ENCODE measurements at places on chromosomes 5 and 9. TPM values are rescaled to one million over a fixed set of nuclear protein-coding genes. Genes with fewer than 3 reads are reported as not detected.

DNA sequence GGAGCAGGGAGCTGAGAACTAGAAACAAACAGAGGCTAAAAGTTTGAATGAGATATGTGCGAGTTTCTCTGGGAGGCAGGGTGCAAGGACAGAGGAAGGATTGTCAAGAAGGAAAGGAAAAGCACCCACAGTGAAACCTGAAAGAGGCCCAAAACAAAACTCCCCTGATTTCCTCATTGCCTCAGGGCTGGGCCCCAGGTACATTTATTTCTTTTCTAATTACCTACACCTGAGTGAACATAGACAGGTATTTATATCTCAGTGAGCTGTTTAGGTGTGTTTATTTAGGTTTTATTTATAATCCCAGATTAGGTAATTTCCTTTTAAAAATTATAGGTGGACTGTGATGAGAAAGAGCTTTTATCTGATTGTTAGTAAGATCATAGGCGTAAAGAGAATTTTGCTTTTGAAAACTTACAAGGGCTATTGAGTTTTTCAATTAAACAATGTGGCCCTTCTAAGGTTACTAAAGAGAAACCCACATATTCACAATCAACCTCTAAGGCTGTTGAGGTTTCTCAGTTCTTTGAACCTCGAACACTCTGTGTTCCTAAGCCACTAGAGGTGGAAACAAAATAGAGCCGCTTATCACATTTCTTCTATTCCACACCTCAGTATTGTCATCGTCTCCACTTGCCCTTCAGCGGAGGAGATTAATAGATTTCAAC, 344.8 kb downstream of the ZNF608 start:
- DNase-seq = no peak

GRCh38 chr5:139812323-139812722, 16.7 kb downstream of the PSD2 start:
- peak; percentile 8 for DNase-seq

DNA sequence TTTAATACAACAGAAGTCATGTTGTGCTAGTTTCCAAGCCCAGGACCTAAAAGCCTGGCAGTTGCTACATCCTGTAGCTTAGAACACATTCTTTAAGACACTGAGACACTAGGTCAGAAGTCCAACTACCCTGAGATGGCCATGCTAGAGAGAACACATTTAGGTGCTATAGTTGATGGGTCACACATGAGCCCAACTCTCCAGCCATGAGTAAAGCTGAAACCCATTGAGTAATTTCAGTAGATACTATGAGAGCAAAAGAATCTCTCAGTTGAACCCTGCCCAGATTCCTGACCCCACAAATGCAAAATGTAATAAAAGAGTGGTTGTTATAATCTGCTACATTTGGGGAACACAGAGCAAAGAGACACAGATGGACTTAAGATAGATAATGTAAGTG, 164.4 kb downstream of the SEMA5A start:
- DNase-seq = no peak

DNA sequence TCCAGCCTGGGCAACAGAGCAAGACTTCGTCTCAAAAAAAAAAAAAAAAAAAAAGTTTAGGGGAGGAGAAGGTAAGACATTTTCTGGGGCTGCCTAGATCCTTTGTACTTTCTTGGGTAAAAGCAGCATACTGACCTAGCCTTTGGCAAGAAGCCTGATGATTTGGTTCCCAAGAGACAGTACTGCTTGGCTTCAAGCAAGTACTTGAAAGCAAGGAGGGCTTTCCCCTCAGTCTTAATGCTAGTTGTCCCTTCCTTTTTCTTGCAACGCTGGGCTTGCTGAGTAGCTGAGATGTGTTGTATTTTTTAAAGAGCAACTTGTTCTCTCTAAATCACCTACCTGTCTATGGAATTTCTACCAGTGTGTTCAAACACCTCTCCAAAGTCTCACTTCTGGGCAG, 76.2 kb downstream of the INSYN2B start:
- DNase-seq = no peak

GRCh38 chr9:111992523-111992922, 95.9 kb downstream of the UGCG start:
- DNase-seq = no peak

GRCh38 chr9:84504360-84504759, 163.8 kb upstream of the SLC28A3 start:
- DNase-seq = no peak

DNA sequence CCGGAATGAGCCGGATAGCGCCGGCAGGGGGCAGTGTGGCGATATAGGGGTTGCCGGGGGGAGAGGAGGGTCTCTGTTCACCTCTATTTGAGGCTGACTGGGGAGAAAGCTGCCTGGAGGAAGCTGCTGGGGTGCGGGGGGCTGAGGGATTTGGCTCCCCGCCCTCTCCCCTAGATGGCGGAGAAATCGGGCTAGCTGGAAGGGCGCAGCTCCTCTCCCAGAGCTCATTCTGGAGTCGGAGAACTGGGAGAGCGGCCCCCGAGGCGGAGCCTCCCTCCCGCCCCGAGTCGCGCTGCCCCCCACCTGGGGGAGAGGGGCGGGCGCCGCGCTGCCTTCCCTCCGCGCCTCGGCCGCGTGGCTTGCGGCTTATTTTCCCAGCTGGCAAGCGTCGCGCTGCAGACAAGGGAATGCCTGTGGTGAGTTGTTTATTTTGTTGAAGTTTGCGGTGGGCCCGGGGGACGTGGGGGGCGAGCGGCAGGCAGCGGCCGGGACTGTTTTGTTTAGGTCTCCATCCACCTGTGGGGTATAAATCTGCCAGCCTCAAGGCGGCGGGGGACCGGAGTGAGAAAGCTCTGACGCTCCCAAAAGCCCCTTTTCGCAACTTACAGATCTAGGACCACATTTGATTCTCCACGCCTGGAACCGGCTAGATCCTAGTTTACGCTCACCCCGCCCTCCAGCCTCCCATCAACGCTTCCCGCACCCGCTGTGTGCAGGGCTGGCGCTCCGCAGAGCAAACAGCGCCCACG, 4.1 kb upstream of the RGMB start:
- DNase-seq = peak; percentile 73

DNA sequence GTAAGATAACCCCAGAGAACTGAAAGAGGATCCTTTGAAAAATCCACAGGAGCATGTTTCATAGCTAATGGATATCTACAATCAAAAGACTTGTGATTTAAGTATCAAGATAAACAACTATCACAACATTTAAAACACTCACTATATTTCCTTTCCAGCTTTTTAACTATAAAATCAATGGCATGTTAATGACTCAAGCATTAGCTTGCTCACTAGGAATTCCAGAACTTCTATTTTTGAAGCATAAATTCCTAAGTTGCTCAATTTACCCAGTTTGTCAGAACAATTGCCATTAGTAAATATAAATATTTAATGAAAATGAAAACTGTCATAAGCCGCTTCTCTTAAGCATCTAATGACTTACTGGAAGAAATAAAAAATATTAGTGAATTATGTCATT, 355.3 kb downstream of the PRELID2 start:
- DNase-seq = no peak

DNA sequence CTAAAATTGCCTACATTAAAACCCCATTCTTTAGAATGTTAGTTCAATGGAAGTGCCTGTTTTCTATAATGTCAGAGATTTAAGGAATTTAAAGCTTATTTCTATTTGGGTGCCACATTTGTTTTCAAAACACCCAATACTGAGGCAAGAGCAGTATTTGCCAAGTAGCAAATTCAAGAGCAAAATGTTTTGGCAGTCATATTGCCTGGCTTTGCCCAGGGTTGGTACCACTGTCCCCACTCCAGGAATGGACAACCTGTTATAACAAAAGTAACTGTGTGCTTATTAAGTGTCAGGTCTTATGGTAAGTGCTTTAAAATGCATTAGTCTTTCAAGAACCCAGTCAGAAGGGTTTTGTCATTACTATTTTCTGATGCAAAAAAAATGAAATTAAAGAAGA, 19.3 kb downstream of the ITGA1 start:
- DNase-seq = no peak

GRCh38 chr5:113153512-113154097, 177.0 kb downstream of the DCP2 start:
- no peak for DNase-seq

- no peak for DNase-seq
Measured at GRCh38 chr5:68305223-68305870, 89.8 kb downstream of the PIK3R1 start.

- DNase-seq = peak; percentile 57
Measured at GRCh38 chr5:160347448-160347847, 23.0 kb downstream of the C1QTNF2 start.

DNA sequence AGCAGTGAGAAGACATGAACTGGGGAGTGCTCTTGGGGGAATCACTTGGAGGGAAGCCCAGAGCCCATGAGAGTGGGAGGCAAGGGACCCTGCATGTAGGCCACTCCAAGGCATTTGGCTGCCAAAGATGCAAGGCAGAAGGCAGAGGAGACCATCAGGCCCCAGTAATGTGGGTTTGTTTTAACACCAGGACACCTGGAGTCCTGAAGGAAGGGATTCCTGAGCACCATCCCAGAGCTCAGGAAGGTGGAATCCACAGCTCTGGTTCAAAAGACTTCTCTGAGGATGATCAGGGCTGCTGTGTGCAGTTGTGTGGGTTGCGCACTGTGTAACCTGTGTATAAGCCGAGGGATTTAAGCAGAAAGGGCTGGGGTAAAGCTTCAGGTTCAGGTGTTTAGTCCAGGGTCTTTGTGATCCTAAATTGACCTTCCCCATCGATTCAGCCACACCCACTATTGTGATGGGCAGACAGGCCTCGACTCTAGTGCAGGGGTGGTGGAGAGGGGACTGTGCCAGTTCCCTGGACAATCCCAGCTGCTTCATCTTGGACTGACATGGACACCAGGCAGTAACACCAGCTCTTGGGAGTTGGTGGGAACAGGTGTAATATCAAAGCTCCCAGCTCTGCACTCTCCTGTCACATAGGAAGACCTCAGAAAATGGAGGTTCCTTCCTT, 11.0 kb downstream of the B4GALT7 start:
- no peak for DNase-seq

GRCh38 chr5:74294231-74294705, 346.3 kb downstream of the ENC1 start:
- DNase-seq = peak; percentile 47

DNA sequence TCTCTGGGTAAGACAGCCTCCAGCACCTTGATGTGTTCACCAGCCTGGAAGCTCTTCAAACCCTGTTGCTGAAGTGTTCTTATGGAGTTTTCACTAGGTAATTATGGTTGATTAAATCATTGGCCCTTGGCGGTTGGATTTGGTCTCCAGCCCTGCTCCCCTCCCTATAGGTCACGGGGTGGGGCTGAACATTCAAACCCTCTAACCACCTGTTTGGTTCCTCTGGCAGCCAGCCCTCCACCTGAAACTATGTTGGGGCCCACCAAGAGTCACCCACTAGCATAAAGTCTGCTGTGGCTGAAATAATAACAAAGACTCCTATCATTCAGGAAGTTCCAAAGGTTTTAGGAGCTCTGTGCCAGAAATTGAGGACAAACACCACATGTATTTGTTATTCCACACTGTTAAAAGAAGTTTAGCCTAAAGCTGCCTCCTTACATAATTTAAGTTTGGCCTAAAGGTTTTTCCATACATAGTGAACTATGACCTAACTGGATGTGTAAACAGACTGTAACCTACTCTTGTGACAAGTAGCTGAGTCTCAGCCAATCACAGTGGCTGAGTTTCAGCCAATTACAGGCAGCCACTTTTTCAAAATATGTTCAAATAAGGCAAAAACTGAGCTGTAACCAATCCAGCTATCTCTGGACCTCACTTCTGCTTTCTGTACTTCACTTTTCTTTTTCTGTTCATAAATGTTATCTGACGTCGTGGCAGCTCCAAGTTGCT, 34.8 kb downstream of the TMEM252 start:
- DNase-seq = no peak

DNA sequence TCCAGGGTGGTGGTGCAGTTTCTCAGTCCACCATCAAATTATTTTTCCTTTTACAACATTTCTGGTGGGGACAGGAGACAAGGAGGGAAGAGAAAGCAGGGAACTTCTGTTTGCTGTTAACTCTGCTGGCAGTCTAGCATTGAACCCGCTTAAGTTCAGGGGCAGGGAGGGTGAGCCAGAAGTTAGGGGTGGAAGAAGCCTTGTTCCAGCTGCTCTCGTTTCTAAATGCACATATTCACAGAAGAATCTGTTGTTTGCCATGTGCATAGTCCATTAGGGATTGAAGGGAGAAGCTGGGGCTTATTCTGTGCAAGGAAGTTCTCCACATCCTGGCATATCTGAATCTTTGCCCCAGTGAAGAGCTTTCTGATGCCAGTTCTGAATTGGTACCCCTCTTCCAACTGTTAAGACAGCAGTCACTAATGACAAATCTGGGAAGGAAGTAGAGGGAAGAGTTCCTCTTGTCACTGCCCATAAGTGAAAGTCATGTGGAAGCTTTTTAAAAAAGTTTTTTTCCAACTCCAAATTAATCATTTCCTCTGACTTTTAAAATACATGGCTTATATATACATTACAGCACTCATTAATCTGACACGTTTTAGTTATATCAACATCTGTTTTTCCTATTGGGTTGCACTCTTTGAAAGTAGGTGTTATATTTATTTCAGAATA, 32.6 kb upstream of the ACOT12 start:
- no peak for DNase-seq

DNA sequence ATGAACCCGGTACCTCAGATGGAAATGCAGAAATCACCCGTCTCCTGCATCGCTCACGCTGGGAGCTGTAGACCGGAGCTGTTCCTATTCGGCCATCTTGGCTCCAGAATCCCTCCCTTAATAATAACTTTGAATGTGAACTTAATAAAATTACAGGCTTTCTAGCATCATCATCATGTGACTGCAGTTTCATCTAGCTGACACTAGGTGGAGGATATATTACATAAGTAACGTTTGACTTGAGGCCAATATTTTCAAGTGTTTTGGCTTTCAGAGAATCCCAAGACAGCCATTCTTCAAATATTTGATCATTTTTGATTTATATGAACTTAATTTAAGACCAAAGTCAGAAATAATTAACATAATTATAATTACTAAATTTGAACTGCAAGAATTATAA, 474.9 kb upstream of the CDH10 start:
- DNase-seq = no peak

DNA sequence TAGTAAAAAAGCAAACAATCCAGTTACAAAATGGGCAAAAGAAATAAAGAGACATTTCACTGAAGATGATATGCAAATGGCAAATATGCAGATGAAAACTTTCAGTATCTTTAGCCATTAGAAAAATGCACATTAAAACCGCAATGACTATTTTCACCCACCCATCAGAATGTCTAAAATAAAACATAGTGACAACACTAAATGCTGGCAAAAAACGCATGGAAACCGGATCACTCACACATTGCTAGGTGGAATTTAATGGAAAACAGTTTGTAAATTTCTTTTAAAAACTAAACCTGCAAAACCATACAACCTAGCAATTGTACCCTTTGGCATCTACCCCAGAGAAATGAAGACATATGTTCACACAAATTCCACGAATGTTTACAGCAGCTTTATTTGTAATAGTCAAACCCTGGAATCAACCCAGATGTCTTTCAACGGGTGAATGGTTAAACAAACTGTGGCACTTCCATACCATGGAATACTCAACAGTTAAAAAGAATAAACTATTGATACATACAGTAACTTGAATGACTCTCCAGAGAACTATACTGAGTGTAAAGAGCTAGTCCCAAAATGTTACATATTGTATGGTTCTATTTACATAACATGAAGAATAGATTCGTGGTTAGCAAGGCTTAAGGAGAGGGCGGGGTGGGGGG, 17.2 kb upstream of the PAM start:
- DNase-seq = no peak

The RNF208 gene
- total RNA-seq = 24.8 TPM

The CARTPT gene
- not detected for total RNA-seq

The PCDHA1 gene
- total RNA-seq = not detected

The DIRAS2 gene
- total RNA-seq = not detected

The SPATA31D4 gene
- total RNA-seq = not detected

The F2R gene
- 5.3 TPM for total RNA-seq

The LPAR1 gene
- 12.7 TPM for total RNA-seq

The LCN9 gene
- not detected for total RNA-seq

The CD274 gene
- total RNA-seq = 9.0 TPM

The SUSD3 gene
- 0.56 TPM for total RNA-seq

All from Right ventricle myocardium superior (tissue), 1 donor.